ENCODE measurements at places on chromosomes 13 and 19.

DNA sequence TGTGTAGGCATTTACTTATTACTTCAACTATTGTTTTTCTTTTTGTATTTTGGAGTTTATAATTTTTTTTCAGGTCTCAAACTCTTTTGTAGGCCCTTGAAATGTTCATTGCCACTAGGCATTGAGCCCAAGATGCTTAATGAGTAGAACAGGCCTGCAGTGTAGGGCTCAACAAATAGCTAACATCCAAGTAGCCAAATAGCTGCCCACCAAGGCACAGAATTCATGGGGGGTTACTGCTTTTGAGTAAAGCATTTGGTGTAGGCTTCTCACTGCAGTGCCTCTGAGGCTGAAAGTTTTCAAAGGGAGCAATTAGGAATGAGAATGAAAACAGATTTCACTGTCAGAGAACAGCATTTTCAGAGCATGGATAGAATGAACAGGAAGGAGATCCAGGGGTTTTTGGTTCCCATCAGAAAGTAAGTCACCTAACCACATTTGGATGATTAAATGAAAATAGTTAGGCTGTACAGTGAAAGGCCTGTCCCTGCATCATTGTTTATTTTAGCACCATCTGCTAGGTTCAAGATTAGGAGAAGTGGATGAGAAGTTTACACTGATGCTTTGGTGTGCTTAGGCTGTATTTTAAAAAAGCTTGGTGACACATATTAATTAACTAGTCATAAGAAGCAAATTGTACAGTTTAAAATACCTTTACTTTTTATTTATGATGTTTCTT, 61.0 kb downstream of the EDNRB start:
- DNase-seq = no peak

GRCh38 chr13:111283991-111284390, 36.5 kb upstream of the TEX29 start:
- no peak for DNase-seq

DNA sequence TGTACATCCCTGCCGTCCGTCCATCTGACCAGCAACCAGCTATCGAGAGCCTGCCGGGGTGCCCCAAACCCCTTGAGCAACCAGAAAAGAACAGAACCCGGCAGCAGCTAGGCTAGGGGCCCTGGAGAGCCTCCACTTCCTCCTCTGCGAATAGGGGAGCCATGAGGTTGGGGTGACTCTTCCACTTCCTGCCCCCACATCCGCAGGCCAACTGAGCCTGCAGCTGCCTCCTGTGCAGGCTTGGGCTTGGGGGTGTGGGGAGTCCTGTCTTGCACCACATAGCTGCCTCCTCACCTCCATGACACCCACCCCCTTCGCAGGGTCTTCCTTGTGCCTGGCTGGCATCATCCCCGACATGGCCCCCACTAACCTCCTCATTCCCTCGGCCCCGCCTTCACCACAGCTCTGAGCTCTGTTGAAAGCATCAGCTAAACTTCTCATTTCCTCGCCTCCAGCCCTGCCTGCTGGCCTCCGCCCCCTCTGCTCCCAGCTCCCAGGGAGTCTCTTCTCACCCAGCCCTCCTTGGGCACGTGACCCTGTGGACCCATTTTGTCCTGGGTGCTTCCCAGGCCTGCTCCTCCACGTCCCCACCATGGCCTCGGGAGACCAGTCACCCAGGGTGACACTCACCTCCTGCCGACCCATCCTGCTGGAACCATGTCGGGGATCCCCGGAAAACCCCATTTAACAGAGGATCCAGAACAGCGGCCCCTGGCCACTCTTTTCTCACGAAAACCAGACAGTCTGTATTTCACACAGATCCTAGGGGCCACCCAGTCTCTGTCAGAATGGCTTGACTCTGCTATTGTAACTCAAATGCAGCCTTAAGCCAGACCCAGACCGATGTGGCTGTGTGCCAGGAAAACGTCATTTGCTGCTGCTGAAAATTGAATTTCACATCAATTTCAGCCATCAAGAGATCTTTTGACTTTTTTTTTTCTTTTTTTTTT, 50.4 kb downstream of the MYO9B start:
- peak; percentile 43 for DNase-seq

DNA sequence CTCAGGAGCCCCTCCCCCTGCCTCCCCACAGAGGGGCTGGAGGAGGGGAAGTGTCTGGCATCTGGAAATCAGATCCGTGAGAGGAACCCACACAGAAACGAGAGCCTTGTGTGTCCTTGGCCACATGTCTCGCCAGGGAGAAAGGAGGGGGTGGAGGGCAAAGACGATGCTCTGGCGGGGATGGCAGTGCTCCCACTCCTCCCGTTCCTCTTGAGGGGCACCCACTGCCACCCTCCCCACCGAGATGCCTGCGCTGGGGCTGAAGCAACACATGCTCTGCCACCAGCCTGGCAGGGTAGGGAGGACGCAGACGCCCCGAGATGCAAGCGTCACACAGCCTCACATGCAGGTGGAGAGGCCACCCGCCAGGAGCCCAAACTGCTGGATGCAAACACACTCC, 2.8 kb downstream of the ADGRL1 start:
- no peak for DNase-seq

DNA sequence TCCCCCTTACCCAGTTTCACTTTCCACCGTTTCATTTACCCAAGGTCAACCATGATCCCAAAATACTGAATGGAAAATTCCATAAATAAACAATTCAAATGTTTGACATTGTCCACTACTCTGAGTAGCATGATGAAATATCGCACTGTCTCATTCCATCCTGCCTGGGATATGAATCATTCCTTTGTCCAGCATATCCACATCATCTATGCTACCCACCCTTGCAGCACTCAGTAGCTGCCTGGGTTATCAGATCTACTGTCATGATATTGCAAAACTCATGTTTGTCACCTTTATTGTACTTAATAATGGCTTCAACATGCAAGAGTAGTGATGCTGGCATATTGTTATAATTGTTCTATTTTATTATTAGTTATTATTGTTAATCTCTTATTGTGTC, 263.9 kb upstream of the NBEA start:
- DNase-seq = no peak

- peak; percentile 95 for DNase-seq
Measured at GRCh38 chr19:49113762-49114629, at the start of gene LIN7B. LIN7B (plus strand) TSS chr19:49114370; CDS start chr19:49114405, 35 bp downstream.

DNA sequence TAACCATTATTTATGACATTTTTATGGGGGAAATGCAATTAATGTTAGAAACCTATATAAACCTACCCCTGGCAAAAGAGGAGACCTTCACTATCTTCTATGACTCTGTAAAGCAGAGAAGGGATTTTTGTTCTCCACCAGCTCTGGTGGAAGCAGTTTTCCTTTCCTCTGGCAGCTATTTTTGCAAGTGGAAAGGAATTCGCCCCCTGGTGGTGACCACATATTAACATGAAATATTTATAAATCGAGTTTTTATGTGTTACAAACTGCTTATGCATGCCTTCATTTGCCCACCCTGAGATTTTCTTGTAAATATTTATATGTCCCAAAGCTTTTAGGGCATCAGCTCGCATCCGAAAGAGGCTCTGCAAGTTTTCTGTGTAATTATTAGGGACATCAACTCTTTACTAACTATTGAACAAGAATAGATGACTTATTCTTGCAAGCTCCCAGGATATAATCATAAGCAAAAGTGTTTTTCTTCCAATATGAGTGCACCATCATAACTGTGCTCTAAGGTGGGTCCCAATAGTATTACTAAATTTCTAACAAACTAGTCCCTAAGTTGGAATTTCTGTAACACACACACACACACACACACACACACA, 62.4 kb downstream of the SERTM1 start:
- peak; percentile 8 for DNase-seq

DNA sequence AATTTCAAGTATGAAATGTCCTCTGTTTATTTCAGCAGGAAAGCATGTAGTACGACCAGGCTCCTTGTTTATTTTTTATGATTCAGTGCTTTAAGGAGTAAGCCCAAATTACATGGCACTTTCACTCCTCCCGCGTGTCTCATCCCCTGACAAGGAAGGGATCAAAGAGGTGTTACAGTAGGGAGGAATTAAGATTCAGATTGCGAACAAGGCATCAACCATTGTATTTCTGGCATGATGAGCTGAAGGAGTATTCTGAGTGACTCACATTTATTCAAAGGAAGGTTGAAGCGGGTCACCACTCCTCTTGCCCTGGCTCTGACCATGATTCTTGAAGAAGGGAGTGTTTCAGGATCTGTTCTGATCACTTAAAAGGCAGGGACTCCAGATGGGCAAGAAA, 46.1 kb upstream of the CNMD start:
- no peak for DNase-seq

DNA sequence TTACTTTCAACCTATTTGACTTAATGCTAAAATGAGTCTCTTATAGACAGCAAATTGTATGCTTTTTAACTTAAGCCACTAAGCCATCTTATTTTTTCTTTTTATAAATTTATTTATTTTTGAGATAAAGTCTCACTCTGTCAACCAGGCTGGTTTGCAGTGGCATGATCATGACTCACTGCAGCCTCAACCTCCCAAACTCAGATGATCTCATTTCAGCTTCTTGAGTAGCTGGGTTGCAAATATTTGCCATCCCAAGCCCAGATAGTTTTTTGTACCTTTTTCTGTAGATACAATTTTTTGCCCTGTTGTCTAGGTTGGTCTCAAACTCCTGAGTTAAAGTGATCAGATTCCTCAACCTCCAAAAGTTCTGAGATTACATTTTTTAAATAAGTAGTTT, 27.1 kb downstream of the ZNF714 start:
- no peak for DNase-seq

- peak; percentile 84 for DNase-seq
Measured at GRCh38 chr13:30114571-30115256, 192.6 kb downstream of the KATNAL1 start.

DNA sequence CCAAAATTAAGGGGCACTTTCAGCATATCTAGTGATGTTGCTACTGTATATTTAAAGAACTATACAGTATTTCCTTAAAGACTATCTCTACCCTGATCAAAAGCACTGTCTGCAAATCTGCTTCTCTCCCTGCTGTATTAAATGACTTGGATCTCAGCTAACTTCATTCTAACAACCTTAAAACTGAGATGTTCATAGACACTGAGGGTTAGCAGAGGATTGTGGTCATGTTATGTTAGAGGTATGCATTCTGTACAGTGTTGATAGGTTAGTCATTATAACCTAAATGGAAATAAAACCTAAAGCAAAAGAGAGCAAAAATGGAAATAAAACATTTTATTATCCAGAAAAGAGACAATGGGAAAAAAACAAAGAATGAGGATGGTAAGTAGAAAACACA, 9.9 kb downstream of the GPR183 start:
- no peak for DNase-seq

DNA sequence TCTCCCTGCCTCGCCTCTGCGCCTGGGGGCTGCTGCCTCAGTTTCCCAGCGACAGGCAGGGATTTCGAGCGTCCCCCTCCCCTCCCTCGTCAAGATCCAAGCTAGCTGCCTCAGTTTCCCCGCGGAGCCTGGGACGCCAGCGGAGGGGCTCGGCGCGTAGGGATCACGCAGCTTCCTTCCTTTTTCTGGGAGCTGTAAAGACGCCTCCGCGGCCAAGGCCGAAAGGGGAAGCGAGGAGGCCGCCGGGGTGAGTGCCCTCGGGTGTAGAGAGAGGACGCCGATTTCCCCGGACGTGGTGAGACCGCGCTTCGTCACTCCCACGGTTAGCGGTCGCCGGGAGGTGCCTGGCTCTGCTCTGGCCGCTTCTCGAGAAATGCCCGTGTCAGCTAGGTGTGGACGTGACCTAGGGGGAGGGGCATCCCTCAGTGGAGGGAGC, 722 bp upstream of the ICAM1 start:
- DNase-seq = no peak

- DNase-seq = no peak
Measured at GRCh38 chr13:80744147-80744914, 403.4 kb upstream of the SPRY2 start.

- no peak for DNase-seq
Measured at GRCh38 chr13:67048084-67048820, 181.9 kb downstream of the PCDH9 start.

DNA sequence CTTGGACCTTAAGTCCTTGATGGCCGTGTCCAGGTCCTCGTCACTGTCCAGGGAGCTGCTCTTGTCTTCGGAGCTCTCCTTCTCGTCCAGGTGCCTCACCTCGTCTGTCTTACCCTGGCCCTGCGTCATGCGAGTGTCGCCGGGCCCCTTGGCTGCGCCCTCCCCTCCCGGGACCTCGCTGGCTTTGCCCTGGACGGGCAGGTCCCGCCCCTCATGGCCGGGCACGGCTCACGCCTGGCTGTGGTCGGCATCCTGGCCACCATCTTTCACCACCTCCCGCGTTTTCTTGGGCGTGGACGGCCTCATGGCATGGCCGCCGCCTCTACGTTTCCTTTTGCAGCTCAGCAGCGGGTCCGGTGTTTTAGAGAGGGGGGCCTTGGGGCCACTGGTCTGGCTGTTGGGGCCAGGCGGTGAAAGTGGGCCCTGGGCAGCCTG, 14.8 kb downstream of the RB1 start:
- DNase-seq = no peak

DNA sequence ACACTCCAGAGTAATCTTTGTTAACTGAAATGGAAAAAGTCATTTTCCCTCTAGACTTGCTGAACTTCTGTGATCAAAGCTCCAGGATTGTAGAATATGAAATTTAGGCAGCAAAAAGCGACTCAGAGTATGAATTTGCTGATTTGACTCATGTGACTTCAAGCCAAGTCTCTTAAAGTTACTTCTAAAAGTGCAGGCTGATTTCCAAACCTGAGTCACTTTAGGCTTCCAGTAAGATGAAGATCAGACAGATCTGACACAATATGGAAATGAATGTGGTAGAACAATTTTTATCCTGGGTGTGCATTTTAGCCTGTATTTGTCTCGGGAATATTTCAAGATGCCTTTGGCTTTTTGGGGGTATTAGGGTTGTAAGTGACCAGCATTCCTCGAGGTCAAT, 151.0 kb upstream of the TMTC4 start:
- DNase-seq = no peak

- no peak for DNase-seq
Measured at GRCh38 chr13:34223984-34224383, 406.0 kb downstream of the RFC3 start.

DNA sequence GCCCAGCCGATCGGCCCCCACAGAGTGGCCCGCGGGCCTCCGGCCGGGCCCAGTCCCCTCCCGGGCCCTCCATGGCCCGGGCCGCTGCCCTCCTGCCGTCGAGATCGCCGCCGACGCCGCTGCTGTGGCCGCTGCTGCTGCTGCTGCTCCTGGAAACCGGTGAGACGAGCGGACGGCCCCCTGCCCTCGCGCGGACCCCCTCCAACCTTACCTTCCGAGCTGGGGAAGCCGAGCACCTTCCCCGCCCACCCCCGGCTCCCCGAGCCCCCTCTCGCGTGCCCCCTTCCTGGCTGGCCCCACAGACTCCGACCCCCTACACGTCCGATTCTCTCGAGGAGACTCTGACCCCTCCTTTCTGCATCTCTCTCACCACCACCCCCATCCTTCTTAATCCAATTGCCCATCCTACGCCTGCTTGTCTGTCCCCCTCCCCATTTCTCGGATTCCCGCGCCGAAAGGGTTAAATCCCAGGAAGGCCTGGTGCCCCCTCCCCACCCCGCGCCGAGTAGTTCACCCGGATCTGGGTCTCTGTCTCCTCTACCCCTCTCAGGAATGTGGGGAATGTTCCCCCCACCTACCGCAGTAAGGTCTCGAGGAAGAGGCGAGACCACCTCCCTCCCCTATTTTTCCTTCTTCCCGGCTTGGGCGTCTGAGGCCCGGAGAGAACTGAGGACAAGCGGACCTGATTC, 502 bp downstream of the NECTIN2 start:
- no peak for DNase-seq
